ENCODE measurements at places on chromosomes 16 and 17.

DNA sequence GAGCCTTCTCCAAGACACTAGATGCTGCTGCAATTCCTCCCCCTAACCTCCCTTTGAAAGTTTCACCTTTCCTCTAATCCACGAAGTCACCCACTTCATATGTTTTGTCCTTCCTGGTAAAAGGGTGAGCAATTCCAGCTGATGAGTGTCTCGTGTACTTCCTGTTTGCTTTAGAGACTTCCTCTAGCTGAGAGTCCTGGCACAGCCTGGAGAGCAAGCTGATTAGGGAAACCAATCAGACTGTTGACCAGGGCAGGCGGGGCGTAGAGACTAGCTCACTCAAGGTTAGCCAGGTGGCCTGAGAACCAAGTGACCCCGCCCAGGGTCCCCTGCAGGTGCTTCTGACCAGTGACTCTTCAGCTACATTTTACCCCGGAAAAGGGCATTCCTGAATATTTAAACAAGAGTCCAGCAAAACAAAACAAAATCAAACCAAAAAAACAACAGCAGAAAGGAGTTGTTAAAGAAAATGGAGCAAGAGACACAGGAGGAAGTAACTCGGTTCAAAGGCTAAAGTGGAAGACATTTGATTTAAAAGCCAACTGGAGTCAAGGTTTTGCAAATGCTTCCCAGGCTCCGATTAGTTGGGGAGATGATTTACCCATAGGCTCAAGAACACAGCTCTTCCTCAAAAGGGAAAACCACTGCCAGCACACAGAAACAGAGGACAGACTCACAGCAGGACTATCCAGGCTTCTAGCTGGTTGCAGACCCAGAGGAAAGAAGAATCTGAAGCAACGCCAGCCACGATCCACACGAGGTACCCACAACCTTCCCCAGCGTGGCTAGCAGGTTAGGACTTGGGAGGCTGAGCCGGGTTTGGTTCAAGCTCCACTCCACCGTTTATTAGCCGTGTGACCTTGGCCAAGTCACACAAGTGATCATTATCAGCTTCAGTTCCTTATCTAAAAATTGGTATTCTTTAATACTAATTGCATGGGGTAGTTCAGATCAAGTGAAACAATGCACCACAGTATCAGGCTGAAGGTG is 13.4 kb downstream of the HSPB9 start:
- no peak for DNase-seq

- DNase-seq, result no peak
These were observed 4.1 kb downstream of the BICDL2 start for GRCh38 chr16:3032624-3033023.

DNA sequence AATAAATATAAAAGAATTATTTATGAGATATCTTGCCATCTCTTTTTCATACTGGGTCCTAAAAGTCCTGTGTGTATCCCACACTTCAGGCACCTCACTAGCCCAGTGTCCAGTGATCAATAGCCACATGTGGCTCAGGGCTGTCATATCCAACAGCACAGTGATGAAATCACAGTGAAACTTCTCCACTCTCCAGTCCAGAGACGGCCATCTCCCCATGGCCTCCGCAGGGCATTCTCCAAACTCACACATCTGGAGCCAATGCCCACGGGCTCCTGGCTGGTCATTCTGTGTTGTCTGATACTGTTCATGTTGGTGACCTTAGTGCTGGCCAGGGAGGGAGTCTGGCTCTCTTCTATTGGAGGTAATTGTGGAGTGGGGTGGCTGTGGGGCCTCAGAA is 125.2 kb upstream of the SDK2 start:
- DNase-seq, result no peak

GRCh38 chr16:68446681-68447652 is 1.3 kb downstream of the SMPD3 start:
- DNase-seq, result no peak

GRCh38 chr16:24319126-24319814 is 63.1 kb downstream of the CACNG3 start:
- DNase-seq, result no peak

DNA sequence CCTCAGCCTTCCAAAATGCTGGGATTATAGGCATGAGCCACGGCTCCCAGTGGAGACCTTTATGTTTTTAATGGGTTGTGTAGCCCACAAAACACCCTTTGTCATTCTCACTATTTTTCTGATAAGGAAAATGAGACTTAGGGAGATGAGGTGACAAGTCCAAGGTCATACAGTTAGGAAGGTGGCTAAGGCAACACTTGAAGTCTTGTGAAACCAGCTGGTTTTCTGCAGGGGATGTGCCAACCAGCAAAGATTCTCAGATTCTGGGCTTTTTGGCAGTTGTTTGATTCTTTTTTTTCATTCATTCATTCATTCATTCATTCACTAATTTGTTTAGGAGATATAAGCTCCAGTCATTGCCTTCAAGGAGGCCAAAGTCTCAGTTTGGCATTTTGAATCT is 10.0 kb upstream of the PHOSPHO1 start:
- DNase-seq, result no peak

- no peak for DNase-seq
These were observed 810 bp downstream of the CYGB start for GRCh38 chr17:76536511-76537287.

- DNase-seq, result no peak
These were observed 31.3 kb upstream of the MRPS23 start for GRCh38 chr17:57881143-57881542.

DNA sequence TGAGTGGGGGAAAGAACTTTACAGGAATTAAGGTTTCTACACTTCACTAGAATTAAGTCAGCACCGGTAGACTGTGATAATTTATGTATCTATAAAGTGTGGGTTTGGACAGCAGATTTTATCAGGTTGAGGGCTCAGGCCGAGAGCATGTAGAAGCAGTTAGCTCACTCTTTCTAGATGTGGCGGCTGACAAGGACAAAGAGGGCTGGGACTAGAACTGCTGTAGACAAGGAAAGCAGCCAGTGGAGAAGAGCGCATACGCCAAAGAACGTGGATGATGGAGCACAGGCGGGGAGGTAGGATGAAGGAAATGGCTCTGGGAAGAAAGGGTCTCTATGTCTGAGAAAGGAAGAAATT is 504 bp upstream of the GOSR1 start:
- DNase-seq, result no peak

DNA sequence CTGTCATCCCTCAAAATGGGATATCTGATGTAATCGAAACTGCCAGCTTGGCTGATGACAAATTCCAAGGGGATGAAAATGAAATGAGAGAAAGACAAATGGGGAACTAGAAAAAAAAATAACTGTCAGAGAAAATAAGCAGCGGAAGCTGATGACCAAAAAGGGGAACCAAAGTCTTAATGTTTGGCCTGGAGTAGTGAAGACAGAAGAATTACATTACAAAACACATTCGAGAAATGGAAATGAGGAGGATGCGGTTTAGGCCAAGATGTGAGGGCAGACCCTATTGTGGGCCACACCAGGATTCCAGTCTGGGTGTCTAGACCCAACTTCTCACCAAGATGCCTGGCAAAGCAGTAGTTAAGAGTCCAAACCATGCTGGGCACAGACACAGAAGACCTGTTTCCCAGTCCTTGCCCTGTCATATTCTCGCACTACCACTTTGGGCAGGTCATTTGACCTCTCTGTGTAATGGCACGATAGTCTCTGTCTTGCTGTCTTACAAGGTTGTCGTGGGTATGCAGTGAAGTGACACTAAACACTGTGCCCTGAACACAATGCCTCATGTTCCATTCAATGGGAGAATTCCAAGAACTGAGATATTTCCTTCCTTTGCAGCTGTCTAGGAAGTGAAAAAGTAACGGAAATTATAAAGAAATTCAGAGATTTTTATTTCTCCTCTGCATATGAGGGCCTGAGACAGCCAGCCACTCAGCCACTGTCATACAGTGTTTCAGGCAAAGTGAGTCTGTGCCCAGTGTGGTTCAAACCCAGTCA is 12.3 kb upstream of the CCL2 start:
- DNase-seq, result no peak

DNA sequence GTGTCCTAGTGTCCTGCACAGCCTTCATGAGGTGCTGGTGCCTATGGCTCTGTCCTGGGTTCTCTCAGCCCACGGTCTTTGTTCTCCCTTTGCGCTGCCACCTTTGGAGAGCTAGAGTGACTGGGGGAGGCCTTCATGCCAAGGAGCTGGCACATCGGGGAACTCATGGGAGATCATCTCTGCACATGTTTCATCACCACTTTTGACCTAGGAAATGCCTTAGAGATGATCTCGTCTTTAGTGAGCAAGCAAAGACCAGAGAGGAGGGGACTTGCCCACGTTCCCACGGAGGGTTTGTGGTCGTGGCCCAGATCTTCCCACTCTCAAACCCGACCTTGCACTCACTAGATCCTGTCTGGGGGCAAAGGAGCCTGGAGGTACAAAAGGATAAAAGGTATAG is 23.5 kb downstream of the TBX4 start:
- DNase-seq, result no peak

- peak; percentile 88 for DNase-seq
These were observed 3.8 kb upstream of the CD7 start for GRCh38 chr17:82320956-82321927.

DNA sequence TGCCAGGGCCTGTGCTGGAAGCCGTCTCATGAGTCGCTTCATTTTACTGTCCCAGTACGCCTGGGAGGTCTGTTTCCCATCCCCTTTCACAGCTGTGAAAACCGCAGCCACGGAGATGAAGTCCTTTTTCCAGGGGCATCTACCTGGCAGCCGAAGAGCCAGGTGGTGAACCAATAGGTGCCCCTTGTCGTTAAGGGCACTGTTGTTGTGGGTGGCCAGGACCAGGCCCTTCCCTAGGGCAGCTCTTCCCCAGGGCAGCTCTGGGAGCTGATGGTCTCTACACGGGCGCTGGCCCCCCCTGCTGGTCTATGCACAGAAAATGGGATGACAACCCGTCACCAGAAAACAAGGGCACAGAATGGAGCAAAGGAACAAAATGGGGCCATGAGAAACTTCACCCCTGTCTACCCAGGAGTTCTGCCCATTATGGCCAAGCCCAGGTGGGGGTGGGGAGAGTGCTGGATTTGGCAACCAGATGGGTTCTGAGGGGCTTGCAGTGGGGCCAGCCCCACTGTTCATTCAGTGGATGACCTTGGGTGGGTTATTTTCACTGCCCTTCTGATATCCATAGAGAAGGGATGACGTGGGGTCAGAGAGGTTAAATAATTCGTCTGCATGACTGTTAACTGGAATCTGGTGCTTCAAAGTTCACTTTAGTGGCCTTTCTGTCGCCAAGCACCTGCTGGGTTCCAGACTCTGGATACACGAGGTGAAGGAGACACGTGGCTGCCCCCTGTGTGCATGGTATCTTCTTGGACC is 11.5 kb downstream of the RMI2 start:
- DNase-seq, result peak; percentile 57

GRCh38 chr16:1348926-1349325 is 2.8 kb downstream of the TSR3 start:
- DNase-seq, result no peak

- DNase-seq, result no peak
These were observed 71.3 kb downstream of the RTN4RL1 start for GRCh38 chr17:1953831-1954230.

DNA sequence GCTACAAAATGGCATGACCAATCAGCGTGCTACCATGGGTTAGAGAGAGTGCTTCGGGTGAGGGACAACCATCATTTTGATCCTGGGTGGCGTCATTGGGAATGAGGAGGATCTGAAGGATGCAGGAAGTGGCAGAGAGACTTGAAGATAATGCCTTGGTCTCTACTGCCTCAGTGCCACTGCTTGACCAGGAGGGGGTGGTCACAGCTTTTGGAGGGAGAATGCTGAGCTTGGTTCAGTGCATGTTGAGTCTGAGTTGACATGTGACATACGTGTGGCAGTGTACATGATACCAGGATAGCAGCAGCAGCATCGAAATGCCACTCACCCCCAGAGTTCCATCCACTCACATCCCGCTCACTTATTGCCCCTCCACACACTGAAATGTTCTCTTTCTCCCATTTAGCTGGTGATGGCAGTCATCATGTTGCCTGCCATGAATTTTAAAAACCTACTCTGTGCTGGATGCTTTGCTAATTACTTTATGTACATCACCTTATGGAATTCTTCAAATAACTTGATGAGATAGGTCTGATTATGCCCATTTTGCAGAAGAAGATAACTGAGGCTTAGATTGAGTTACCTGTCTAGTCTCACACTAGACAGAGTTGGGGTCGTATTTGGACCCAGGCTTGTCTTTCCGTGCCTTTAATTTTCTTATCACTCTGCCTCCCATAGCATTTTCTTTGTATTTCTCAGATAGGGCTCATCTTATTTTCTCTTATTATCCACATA is 36.7 kb downstream of the ARSG start:
- no peak for DNase-seq

DNA sequence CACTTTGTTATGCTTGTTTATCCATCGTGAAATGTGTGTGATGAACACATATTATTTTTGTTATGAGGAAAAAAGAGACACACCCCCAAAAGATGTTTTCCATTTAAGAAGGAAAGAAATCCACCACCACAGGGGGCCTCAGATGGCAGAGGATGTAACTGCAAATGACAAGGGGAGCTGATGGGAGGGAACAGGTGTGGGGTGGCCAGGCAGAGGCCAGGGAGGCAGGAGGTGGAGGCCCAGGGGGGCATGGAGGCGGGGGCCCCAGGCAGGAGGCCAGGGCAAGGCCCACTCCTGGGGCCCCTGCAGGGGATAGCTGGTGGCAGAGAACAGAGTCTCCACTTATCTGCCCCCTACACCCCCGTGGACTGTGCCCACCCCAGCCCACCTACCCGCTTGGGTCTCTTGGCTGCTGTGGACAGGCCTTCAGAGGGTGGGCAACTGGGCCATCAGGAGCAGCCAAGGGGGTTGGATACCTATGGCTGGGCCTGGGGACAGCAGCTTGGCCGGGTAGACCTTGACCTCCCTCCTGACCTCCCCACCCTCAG is 28.0 kb downstream of the PPL start:
- DNase-seq, result no peak

- no peak for DNase-seq
These were observed 16.0 kb downstream of the ARHGAP17 start for GRCh38 chr16:24999088-24999670.

DNA sequence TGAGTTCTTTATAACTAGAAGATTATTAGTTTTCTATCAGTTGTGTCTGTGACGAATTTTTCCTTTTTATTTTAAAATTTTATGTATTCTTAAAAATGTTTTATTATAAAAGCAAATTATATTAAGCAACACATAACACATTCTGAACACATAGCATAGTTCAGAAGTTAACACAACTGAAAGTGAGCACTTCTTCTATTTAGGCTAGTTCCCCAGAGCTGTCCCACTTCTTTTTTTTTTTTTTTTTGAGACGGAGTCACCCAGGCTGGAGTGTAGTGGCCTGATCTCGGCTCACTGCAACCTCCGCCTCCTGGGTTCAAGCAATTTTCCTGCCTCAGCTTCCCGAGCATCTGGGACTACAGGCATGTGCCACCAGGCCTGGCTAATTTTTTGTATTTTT is 37.7 kb upstream of the ALDH3A2 start:
- DNase-seq, result no peak

DNA sequence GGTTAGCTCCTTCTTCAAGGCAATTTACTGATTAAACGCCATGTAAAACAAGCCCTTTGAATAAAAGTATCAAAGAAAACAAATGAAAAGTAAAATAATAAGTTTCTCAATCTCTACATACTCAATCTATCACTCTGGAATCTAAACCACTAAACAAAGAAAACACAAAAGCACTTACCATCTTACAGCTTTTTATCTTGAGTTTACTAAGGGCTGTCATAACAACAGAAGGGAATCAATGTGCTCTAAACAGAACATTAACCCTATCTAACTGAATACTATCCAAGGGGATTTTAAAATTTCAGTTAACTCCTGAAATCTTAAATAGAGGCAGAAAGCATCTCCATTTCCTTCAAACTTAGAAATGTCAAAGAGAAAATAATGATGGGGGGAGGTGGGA is 3.4 kb downstream of the SKA2 start:
- DNase-seq, result no peak

- no peak for DNase-seq
These were observed 14.6 kb downstream of the RGS11 start for GRCh38 chr16:261031-261691.
